ENCODE measurements at places on chromosomes 2 and 18. TPM values are rescaled to one million over a fixed set of nuclear protein-coding genes. Genes with fewer than 3 reads are reported as not detected.

Gene IL36B
- not detected for total RNA-seq

Gene KIAA2012
- not detected for total RNA-seq

Gene ZC3H6
- total RNA-seq, result 6.9 TPM

Gene NIFK
- 34.9 TPM for total RNA-seq

Gene PROM2
- total RNA-seq, result 10.0 TPM

Gene ACADL
- total RNA-seq, result 132 TPM

Gene NGEF
- 3.6 TPM for total RNA-seq

Gene MAPK4
- 1.5 TPM for total RNA-seq

Gene MC4R
- total RNA-seq, result not detected

Gene SCN1A
- not detected for total RNA-seq

Gene ERFE
- 1.5 TPM for total RNA-seq

Gene B3GNT7
- total RNA-seq, result 17.5 TPM

Gene FSIP2
- total RNA-seq, result 1.2 TPM

Gene SERPINB13
- total RNA-seq, result not detected

Gene RFTN2
- 18.9 TPM for total RNA-seq

Gene PRSS56
- total RNA-seq, result not detected

Gene CRYBA2
- not detected for total RNA-seq

Gene DTNA
- total RNA-seq, result 78.4 TPM

Gene GMPPA
- total RNA-seq, result 30.5 TPM

Gene SATB2
- total RNA-seq, result 5.5 TPM

Gene TUBA3E
- not detected for total RNA-seq

Gene CROCC2
- total RNA-seq, result not detected

Gene CNDP1
- total RNA-seq, result not detected

Gene TMEM214
- total RNA-seq, result 68.2 TPM

Gene MEP1B
- not detected for total RNA-seq

Gene LYG1
- 5.8 TPM for total RNA-seq

Gene LYG2
- total RNA-seq, result not detected
